ENCODE measurements at places on chromosomes 2 and 18. TPM values are rescaled to one million over a fixed set of nuclear protein-coding genes. Genes with fewer than 3 reads are reported as not detected.

GRCh38 chr2:170679607-170680079 lies 35.5 kb upstream of the SP5 start:
- no peaks in the 10 kb centered on the region for H3K27me3 ChIP-seq
- H3K4me3 ChIP-seq, result no peak overlapping the region
- H3K36me3 ChIP-seq, result no peaks in the 10 kb centered on the region

GRCh38 chr2:237874585-237875161 lies 15.2 kb downstream of the RAMP1 start:
- H3K4me1 ChIP-seq, result no peaks in the 10 kb centered on the region
- H3K27ac ChIP-seq, result no peak overlapping the region
- no peak overlapping the region for H3K4me3 ChIP-seq
- H3K36me3 ChIP-seq, result no peaks in the 10 kb centered on the region

DNA sequence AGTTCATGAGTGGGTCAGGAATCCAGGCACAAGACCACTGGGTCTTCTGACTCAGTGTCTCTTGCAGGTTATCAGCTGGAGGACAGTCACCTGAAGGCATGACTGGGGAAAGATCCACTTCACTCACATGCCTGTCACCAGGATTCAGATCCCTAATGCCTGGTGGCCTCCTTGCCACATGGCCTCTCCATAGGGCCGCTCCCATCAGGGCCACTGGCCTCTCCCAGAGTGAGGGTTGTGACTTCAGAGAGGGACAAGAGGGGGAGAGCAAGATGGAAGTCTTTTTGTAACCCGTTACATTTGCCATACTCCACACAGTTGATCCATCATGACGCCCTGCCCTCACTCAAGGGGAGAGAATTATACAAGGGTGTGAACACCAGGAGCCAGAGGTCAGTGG lies 13.0 kb upstream of the OTOS start:
- DNase-seq, result no peak
- H3K4me3 ChIP-seq, result no peak overlapping the region

DNA sequence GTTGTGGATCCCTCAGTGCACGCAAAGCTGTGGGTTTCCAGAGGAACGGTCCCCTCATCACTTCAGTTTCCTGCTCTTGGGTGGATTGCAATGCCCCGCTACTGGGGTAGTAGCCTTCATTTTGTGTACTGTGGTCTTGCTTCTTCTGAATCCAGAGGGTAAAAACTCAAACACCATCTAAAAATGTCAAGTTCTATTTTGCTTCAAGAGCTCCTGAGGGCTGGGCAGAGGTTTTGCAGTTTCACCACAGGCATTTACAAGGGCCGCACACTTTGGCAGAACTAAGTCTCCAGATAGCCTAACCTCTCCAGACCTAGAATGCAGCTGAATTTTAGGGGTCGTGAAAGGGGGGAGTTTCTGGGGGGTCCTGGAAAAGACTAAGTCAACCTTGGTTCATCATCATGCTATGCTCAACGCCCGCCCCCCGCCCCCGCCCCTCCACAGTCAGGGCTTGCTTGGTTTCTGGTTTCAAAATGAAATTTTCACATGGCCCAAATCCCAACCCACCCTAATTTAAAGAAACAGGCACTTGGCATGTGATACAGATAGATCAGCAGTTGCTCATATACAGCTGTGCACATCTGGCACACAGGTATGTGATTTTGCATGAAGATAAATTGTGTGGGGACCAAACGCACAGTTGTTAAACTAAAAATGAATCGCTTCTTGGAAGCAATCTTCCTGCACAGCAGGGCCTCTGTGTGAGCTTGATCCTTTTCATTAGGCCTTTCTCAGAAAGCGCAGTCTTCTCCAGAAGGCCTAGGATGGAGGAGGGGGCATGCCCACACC lies 329.6 kb downstream of the OSR1 start:
- H3K27ac ChIP-seq, result no peak overlapping the region
- no peaks in the 10 kb centered on the region for H3K27me3 ChIP-seq
- no peaks in the 10 kb centered on the region for H3K4me1 ChIP-seq
- no peak for DNase-seq
- no peak overlapping the region for H3K4me3 ChIP-seq

DNA sequence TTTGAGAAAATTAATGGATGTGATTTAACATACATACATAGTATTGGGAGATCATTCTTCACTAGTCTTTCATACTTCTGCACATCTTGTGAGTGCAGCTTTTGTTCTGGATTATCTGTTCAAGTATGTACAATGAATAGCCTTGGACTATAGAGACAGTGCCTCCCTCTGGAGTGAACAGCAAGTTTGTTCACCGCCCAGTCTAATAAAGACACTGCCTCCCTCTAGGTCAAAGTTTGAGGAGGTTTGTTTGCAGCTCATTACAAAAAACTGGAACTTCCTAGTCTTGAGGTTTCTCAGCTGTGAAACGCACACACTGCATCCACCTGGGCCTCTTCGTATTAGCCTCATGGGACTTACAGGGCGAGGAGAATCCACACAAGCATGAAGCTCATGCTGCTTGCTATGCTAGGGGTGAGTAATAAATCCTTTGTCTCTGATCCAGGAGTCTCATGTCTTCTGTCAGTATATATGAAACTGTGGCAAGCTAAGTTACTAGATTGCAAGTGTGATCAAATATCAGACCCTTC lies 26.0 kb upstream of the LAPTM4A start:
- no peaks in the 10 kb centered on the region for H3K27me3 ChIP-seq
- DNase-seq, result no peak
- no peaks in the 10 kb centered on the region for H3K36me3 ChIP-seq
- no peaks in the 10 kb centered on the region for H3K4me1 ChIP-seq
- no peak overlapping the region for H3K4me3 ChIP-seq

GRCh38 chr2:120419073-120419472 lies 73.1 kb downstream of the INHBB start:
- H3K4me1 ChIP-seq, result peaks cover 8% of the 10 kb centered on the region
- H3K27ac ChIP-seq, result no peak overlapping the region
- H3K27me3 ChIP-seq, result peaks cover 17% of the 10 kb centered on the region
- no peaks in the 10 kb centered on the region for H3K36me3 ChIP-seq
- no peak overlapping the region for H3K4me3 ChIP-seq
- peak; percentile 58 for DNase-seq

GRCh38 chr2:181126311-181126868 lies 146.0 kb downstream of the UBE2E3 start:
- no peak overlapping the region for H3K4me3 ChIP-seq
- peak overlapping the region; percentile 19 for H3K27ac ChIP-seq
- no peaks in the 10 kb centered on the region for H3K27me3 ChIP-seq
- H3K36me3 ChIP-seq, result no peaks in the 10 kb centered on the region
- DNase-seq, result no peak

- H3K36me3 ChIP-seq, result no peaks in the 10 kb centered on the region
- no peak overlapping the region for H3K4me3 ChIP-seq
- no peak overlapping the region for H3K27ac ChIP-seq
- DNase-seq, result peak; percentile 61
- H3K4me1 ChIP-seq, result peaks cover 26% of the 10 kb centered on the region
- peaks cover 21% of the 10 kb centered on the region for H3K27me3 ChIP-seq
Observed at GRCh38 chr18:5546660-5547059, 2.9 kb upstream of the EPB41L3 start.

DNA sequence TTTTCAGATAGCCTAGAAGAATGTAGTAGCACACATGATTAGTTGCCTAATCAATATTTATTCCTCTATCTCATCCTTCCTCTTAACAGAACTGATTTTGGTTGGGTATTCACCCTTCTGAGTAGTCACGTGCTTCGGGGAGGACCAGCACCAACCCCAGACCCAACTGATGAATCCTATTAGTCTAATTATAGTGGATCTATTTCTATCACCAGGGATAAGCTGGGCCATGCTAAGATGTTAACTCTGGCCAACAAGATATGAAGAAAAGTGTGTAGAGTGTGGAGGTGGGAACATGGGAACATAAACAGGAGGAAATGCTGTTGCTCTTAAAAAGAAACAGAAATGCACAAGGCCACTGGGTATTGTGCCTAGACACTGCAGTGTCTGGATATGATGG lies 119.9 kb downstream of the THADA start:
- no peak overlapping the region for H3K4me3 ChIP-seq
- no peaks in the 10 kb centered on the region for H3K27me3 ChIP-seq
- no peak for DNase-seq
- no peak overlapping the region for H3K27ac ChIP-seq

GRCh38 chr2:95709831-95710230 lies 118.0 kb downstream of the TRIM43 start:
- no peak for DNase-seq
- no peaks in the 10 kb centered on the region for H3K4me1 ChIP-seq
- H3K4me3 ChIP-seq, result no peak overlapping the region
- no peaks in the 10 kb centered on the region for H3K36me3 ChIP-seq
- no peaks in the 10 kb centered on the region for H3K27me3 ChIP-seq
- no peak overlapping the region for H3K27ac ChIP-seq

DNA sequence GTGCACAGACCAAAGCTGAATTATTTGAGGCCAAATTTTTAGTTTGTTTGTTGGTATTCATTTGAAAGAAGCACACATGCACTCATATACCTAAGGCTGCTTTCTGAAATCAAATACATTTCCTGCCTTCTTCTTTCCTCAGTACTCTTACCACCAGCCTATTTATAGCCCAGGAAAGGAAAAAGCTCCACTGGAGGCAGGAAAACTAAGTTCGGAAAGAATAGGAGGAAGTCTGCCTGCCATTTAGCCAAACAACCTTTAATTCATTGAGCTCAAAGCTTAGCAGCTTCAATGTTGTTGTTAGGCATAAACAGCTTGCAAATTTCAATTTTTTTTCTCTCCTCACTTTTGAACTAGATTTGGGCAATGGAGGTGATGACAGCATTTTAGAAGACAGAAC lies 40.4 kb upstream of the RASGRP3 start:
- no peak overlapping the region for H3K27ac ChIP-seq
- no peak overlapping the region for H3K4me3 ChIP-seq
- H3K27me3 ChIP-seq, result no peaks in the 10 kb centered on the region
- H3K4me1 ChIP-seq, result no peaks in the 10 kb centered on the region
- no peak for DNase-seq

GRCh38 chr2:227464361-227464760 lies 7.6 kb upstream of the AGFG1 start:
- no peaks in the 10 kb centered on the region for H3K27me3 ChIP-seq
- peaks cover 12% of the 10 kb centered on the region for H3K4me1 ChIP-seq
- no peak overlapping the region for H3K27ac ChIP-seq
- no peak for DNase-seq
- no peaks in the 10 kb centered on the region for H3K36me3 ChIP-seq

DNA sequence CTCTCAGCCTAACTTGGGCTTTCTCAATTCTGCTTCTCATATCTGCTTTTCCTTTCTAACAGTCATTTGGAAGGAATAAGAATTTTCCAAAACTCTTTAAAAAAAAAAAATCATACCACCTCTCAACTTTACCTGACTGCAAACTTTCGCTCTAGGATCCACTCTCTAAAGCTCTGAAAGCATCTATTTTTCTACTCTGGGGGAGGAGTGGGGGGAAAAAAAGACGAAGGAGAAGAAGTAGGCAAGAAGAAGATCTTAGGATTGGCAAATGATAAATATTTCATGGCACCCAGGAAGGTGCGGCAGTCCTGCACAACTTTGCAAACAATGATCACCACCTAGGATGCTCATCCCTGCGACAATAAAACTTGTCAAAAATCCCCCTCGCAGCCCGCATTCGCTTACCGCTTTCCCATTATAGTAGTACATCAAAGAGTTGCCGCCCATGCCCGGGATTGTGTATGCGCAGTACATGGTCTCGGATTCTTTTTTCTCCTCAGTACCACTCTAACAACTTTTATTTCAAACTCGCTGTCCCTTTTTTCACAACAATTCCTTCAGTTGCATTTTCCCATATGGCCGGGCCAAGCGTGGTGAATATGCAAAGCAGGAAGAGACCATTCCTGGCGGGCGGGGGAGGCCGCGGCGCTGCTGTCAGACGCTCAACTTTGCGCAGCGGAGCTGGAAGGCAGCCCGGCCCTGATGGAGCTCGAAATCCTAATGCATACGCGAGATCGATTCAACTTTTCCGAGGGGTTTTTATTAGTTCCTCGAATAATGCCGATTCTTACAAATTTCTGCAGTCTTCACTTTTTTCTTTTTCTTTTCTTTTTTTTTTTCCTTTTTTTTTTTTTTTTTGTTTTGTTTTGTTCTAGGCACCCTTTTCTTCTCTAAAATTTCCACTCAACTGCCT lies 266.5 kb downstream of the TCF4 start:
- H3K4me3 ChIP-seq, result peak overlapping the region; percentile 52
- DNase-seq, result peak; percentile 97
- no peaks in the 10 kb centered on the region for H3K27me3 ChIP-seq
- H3K27ac ChIP-seq, result peak overlapping the region; percentile 92

- H3K4me3 ChIP-seq, result no peak overlapping the region
- no peak for DNase-seq
- no peaks in the 10 kb centered on the region for H3K36me3 ChIP-seq
- no peaks in the 10 kb centered on the region for H3K27me3 ChIP-seq
- H3K27ac ChIP-seq, result no peak overlapping the region
Observed at GRCh38 chr2:194616334-194616733, 1040.7 kb upstream of the SLC39A10 start.

Gene PTPRM
- polyA plus RNA-seq, result 24.4 TPM

Gene GREB1
- polyA plus RNA-seq, result 1.5 TPM

Gene IL1RN
- polyA plus RNA-seq, result 220 TPM

Gene REG1B
- polyA plus RNA-seq, result 6.2 TPM

Gene CFAP210
- polyA plus RNA-seq, result 2.1 TPM

Gene DSG1
- not detected for polyA plus RNA-seq

Gene HOXD12
- polyA plus RNA-seq, result not detected

Gene SLC9A4
- polyA plus RNA-seq, result 8.9 TPM

Gene AKAIN1
- polyA plus RNA-seq, result not detected

All from stomach (tissue), 19 donors.